ENCODE measurements at places on chromosomes 6 and 20.

GRCh38 chr6:119482850-119483285 is 133.3 kb upstream of the MAN1A1 start:
- DNase-seq = no peak

GRCh38 chr6:56904068-56904467 is 50.8 kb upstream of the BEND6 start:
- no peak for DNase-seq

DNA sequence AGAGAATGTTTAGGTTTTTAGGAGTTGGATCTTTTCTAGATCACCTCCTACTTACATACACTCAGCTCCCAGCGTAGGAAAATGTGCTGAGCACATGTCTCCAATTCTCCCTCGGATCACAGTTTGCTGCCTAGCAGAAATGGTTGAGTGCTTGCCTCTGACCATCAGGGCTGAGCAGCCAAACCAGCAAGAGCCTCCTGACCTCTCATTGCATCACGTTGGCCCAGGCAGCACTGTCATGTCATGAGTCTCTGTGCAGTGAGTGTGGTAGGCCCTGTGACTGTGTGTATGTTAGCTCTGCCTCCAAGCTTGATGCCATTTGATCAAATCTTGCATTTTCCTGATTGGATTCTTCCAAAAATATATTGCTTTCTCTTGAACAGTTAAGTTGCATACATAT is 112.0 kb downstream of the LRRC1 start:
- no peak for DNase-seq

DNA sequence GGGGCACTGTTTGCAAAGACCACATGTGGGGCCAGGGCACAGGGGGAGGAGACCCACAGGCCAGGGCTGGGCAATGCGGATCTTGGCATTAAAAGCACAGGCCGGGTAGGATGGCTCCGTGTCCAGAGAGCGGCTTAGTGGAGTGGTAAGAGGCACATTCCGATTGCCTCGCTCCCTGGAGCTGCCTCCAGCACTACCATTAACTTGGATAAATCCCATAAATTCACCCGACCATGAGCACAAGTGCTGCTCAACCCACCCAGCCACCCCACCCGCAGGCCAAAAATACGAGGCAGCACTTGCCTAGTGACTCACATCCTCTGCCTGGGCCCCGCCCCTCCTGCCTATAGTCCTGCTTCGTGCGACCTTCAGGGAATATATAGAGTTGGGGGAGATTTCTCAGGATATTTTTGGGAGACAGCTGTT is 67.5 kb upstream of the QKI start:
- DNase-seq = no peak

- DNase-seq = no peak
Observed at GRCh38 chr20:25039697-25040437, 18.1 kb downstream of the ACSS1 start.

DNA sequence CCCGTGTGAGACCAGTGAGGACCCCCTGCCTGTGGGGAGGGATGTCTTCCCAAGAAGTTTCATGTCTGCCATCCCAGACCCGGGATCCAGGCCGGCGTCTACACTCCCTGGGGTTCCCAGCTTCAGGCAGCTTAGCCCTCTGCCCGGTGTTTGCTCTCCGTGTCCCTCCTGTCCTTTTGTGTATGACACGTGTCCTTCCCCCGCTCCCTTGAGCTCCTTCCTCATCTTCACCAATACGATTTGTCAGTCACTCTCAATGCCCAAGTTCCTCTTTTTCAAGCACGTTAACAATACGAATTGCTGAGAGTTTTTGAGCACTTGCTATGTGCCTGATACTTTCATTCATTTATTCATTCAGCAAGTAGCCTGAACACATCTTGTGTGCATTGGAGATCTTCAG is 115.6 kb upstream of the PTPN1 start:
- DNase-seq = no peak

DNA sequence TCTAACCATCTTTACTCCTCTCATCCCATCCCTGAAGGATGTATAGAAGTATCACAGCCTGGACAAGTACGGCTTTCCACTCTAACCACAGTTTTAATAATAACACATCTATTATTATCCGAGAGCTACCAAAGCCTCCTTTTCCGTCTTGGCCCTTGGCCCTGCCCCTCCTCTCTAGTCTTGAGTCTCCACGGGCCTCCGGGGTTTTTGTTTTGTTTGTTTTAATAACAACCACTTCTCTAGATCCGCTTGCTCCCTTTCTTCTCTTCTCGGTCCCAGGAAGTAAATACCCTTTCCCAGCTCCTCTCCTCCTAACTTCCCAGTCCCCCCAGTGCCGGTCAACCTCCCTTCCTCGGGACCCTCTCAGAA is 661 bp downstream of the LCA5 start:
- DNase-seq = no peak

GRCh38 chr6:5201271-5201670 is 59.5 kb downstream of the LYRM4 start:
- no peak for DNase-seq

DNA sequence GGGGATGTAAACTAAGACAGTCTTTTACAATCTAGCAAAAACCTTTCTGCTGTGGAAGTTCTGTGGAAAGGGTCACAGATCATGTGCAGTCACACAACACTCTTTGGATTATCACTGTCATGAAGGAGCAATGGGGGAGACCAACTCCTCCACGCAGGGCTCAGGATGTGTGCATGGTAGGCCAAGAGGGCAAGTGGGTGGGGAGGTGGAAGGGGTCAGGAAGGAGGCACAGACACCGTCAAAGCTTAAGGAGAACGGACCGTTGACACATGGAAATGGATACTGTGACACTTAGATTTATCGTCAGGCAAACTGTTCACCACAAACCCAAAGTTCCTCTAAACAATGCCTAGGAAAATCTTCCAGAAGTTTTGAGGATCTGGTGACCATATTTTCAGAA is 215.8 kb downstream of the PAX1 start:
- DNase-seq = no peak

GRCh38 chr6:31407699-31408098 is 4.3 kb downstream of the MICA start:
- DNase-seq = no peak

- DNase-seq = no peak
Observed at GRCh38 chr6:114714836-114715507, 372.1 kb upstream of the HS3ST5 start.

- DNase-seq = no peak
Observed at GRCh38 chr6:106727480-106728149, 98.2 kb downstream of the QRSL1 start.

- no peak for DNase-seq
Observed at GRCh38 chr6:157094038-157094437, 229.3 kb downstream of the TMEM242 start.

DNA sequence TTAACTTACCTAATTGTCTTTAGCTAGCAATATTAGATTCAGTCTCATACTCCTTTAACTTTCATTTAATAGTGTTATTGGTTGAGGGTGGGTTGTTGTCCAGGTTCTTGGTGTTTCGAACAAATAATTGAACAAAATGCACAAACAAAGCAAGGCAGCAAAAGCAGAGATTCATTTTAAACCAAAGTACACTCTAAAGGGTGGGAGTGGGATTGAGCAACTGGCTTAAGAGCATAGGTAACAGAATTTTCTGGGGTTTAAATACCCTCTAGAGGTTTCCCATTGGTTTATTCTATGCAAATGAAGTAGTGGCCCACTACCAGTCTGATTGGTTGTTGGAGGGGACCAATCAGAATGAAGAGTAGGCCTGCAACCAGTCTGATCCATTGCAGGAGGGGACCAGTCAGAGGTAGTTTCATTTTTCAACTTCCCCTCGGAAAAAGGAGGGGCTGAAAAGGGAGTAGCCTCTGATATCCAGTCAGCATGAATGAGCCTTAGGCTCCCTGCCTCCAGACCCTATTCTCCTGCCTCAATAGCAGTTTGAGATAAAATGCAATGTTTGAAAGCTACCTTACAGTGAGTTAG is 26.3 kb upstream of the RAB23 start:
- DNase-seq = no peak

DNA sequence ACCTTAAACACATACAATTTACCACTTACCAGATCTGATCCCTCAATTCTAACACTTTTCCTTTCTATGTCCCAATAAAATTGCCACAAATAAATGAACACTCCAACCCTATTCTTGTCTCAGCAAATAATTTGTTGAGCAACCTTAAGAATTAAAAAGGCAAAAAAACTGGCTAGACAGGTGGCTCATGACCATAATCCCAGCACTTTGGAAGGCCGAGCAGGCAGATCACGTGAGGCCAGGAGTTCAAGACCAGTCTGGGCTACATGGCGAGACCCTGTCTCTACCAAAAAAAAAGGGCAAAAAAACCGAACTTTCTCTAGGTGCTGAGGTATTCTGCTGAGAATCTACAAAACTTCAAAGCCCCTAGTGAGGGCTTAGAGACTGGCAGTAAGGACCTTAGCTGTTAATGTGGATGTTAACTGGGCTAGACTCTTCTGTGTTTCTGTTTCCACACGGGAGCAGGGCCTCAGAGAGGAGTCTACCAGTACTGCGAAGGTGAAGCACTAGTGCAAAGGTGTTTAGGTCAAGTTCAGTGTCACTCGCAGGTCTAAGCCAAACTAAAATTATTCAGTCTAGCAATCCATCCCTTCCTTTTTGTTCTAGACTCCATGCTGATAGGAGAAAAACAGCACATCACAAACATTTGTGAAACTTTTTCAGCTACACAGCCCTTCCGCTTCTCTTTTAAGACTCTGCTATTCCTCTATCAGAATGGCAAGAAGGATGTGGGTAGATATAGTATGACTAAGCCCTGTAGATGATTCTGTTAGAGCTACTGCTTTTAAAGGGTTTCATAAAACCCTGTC is 2.6 kb downstream of the FASTKD5 start:
- no peak for DNase-seq

GRCh38 chr20:31537890-31538289 is 23.6 kb downstream of the HM13 start:
- DNase-seq = no peak

- DNase-seq = no peak
Observed at GRCh38 chr6:143642403-143642802, 35.4 kb upstream of the PHACTR2 start.

- peak; percentile 44 for DNase-seq
Observed at GRCh38 chr6:28747631-28748157, 176.1 kb downstream of the TRIM27 start.

DNA sequence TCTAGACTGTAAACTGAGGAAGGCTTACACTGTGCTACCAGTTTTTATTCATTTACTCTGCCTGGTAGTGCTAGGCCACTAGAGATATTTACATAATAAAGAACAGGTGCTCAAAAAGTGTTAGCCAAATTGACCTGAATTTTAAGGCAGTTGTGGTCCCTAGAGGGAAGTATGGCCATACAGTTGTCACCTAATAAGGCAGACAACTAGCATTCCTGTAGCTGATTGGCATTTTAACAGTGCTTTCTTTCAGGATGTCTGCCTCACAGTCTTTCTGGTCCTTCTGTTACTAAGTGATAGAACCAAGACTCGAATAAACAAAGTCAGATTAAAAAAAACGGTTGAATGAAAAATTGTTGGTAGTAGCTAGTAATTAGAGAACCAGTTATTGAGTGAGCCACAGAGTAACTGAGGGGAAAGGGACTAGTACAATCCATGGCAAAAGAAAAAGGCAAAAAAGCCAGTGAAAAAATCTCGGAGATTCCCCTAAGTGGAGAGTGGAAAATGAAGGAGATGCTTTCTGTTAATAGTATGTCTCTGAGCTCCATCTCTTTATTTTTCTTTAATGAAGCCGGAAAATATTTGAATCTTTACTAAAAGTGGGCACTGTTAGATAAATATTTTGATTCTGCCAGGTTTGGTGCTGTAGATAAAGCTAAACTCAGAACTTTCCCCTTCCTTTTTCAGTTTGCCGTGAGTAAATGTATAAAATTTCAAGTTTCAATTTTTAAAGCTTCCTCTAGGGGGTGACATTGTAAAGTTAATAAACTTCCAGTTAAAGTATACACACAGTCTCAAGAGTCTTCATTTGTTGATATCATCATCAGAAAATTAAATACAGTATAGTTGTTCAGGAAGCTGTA is 9.1 kb downstream of the VTA1 start:
- DNase-seq = no peak

GRCh38 chr6:36350681-36351571 is 14.2 kb upstream of the BNIP5 start:
- DNase-seq = no peak

- peak; percentile 58 for DNase-seq
Observed at GRCh38 chr20:44080646-44081267, 106.2 kb downstream of the JPH2 start.

DNA sequence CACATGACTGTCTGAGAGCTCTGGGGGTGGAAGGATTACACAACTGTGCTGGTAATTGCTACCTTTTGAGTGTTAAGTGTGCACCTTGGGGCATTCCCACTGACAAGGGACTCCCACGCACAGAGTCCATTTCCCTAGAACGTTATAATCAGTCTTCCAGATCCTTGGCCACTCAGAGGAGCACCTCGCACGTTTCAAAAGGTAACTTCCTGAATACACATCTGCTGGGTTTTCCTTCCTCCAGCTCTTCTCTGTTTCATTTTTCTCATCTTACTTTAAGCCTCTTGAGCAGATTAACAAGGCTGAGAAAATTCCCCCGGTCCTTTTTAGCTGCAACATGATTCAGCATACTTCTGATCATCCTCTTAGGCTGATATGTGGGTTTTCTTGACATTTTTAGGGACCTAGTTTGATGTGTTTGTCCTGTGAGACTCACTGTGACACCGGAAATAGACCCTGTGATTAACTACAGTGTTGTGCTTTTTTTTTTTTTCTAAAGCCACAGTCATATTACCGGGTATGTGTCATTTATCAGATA is 98.4 kb upstream of the DUSP22 start:
- DNase-seq = no peak

GRCh38 chr6:24584382-24584720 is 61.6 kb downstream of the KIAA0319 start:
- DNase-seq = peak; percentile 30
